ENCODE measurements at places on chromosomes 5 and 9.

DNA sequence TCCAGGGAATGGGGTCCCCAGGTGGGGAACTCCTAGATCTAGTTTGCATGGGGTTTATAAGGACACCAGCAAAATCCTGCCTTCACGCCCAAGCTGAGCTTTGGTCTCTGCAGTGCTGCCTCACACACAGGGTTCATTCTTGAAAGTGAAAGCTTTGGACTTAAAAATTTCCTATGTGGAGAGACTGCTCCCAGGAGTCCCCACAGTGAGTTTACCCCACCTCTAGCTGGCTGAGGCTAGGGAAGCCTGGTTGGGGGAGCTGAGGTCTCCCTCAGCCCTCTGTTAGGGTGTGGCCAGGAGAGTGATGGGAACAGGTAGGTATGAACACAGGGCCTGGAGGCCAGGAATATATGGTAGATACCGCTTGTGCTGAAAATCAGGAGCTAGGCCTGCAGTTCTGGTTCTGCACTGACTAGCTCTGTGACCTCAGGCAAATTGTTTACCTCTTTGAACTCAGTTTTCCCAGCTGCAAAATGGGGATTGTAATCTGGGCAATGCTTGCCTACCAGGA is 41.5 kb upstream of the LARP1 start:
- DNase-seq, result no peak

DNA sequence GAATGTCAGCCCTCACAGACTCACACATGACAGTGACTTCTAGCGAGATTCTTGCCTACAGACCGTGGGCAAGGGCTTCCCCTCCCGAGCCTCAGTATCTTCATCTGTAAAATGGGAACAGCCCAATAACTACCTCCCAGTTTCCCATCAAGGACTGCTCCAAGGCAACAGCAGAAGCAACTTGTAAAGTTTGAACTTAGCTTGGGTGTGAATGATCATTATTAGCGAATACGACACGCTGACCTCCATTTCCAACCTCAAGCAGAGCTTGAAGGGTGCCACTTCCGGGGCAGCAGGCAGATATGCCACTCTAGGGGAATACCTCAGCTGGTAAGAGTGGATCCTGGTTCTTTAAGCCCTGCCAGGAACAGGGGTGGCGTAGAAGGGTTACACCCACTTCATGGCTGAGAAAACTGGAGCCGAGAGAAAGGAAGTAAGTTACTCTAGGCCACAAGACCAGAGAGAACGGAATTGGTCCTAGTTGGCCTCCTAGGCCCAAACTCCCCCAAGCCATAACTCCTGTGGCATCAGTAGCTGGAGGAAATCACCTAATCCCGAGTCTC is 2.0 kb downstream of the RNF44 start:
- peak; percentile 75 for DNase-seq

GRCh38 chr9:83477120-83477519 is 61.1 kb downstream of the FRMD3 start:
- no peak for DNase-seq

DNA sequence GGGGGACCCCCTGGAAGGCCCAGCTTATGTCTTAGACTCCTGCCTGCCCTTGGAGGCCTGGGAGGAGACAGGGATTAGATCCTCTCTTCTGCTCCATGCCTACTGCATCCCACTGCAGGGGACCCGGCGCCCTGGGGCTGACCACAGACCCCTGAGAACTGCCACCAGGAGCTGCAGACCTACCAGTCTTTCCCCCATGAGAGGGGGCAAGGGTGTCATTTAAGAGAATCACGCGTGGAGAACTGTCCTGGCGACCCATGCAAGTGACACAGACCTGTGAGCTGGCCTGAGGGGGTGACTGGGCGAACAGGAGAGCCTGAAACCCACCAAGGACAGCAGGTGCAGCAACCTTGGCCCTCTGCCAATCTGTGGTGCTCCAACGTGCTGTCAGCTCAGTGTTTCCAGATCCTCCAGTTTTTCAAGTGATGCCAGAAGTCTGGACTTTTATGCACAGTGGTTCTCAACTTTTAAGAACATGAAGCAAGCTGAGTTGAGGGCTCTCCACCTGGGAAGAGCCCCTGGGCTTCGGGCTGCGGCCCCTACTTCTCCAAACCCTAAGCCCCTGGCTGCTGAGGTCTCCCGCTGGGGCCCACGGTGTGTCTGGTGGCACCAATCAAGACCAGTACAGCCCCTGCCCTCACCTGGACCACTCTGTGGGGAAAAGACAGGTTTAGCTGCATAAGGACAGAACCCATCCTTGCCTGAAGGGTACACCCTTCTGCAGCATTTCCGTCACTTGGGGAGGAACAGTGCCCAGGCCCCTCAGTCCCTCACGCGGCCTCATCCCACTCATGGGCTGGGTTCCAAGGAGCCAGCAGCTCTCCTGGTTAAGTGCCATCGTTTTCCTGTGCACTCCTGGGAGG is 18.2 kb downstream of the GFPT2 start:
- no peak for DNase-seq

DNA sequence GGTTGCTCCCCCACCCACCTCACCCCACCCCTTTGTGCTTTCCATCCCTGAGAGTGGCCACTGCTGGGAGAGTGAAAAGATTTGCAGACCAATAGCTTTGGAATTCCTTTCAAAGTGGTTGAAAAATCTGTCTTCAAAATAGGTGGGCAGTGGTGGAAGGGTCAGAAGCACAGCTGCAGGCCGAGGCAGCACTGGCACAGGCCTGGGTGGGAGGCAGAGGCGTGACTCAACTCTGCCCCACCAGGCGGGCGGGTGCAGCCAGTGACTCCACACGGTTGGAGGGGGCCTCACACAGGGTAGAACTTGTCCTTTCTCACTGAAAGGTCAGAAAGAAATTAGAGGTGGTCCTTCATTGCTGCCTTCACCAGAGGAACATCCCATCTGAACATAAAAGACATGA is 214.9 kb upstream of the TBCA start:
- DNase-seq, result no peak

DNA sequence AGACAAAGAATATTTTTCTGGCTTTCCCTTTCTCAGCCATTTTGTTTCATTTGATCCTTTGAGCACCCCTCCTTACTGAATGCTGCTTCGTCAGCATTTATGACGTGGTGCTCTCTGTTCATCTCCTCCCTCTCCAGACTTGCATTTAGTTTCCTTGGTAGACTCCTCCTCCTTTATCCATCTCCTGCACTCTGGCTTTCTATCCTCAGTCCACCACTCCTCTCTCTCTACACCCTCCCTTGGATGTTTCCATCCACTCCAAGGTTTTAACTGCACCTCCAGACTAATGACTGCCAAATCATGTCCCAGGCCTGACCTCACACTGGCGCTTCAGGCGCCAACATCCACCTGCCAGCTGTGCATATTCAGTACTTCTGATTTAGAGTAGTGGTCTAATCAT is 245.4 kb downstream of the RAB3C start:
- no peak for DNase-seq

DNA sequence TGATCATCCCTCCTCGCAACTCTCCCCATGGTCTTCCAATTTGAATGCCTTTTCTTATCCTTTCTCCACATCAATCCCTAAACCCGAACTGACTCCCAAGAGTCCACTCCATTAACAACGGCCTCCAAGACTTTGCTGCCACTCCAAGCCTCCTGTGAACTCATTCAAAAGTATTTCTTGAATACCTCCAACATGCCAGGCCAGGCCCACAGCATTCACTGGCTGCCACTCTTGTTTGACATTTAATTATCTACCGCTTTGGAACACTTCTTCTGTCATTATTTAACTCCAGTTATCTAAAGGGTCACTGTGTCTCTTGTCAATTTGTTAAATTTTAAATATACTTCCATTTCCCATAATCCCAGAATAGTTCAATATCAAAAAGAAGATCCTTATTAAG is 378.9 kb downstream of the EFNA5 start:
- DNase-seq, result no peak

DNA sequence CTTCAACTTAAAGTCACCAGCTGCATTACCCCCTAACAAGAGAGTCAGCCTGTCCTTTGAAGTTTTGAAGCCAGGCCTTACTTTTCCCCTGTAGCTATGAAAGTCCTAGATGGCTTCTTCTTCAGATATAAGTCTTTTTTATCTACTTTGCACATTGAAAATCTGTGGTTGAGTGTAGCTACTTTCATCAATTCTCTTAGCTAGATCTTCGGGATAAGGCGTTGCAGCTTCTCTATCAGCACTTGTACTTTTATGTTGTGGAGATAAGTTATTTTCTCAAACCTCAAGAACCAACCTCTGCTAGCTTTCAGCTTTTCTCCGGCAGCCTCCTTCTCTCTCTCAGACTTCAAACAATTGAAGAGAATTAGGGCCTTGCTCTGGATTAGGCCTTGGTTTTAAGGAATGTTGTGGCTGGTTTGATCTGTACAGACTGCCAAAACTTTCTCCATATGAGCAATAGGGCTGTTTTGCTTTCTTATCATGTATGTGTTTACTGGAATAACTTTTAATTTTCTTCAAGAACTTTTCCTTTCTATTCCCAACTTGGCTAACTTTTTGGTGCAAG is 21.6 kb downstream of the CATSPER3 start:
- DNase-seq, result no peak

- DNase-seq, result no peak
Observed at GRCh38 chr9:112784020-112784785, 33.6 kb downstream of the SNX30 start.

DNA sequence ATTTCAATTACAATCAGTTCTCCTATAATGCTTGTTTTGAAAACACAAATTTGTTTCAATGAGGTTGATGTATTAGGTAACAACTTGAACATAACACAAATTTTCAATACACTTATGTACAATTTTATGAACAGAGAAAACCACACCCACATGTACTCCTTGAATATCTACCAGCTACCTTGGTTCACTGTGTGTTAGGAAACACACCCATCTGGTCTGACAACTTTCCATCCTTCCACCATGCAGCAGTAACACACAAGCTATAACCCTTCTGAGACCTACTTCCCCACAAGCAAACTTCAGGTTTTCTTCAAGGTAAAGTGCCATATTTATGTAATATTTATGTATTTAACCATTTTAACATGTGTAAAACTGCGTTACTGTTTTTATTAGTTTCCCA is 36.4 kb upstream of the UBQLN1 start:
- DNase-seq, result no peak

- no peak for DNase-seq
Observed at GRCh38 chr9:98080326-98080725, 23.8 kb downstream of the NANS start.

DNA sequence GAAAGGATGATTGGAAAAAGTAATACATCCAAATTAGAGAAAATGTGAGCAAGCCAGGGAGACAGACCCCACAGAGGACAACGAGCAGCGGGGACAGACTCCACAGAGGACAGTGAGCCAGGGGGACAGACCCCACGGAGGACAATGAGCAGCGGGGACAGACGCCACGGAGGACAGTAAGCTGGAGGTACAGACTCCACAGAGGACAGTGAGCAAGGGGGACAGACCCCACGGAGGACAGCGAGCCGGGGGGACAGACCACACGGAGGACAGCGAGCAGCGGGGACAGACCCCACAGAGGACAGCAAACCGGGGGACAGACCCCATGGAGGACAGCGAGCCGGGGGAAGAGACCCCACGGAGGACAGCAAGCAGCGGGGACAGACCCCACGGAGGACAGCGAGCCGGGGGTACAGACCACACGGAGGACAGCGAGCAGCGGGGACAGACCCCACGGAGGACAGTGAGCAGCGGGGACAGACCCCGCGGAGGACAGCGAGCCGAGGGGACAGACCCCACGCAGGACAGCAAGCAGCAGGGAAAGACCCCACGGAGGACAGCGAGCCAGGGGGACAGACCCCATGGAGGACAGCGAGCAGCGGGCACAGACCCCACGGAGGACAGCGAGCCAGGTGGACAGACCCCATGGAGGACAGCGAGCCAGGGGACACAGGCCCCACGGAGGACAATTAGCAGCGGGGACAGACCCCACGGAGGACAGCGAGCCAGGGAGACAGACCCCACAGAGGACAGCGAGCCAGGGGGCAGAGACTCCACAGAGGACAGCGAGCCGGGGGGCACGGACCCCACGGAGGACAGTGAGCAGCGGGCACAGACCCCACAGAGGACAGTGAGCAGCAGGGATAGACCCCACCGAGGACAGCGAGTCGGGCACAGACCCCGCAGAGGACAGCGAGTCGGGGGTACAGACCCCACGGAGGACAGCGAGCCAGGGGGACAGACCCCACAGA is 1.9 kb upstream of the ZDHHC11 start:
- peak; percentile 54 for DNase-seq

- DNase-seq, result no peak
Observed at GRCh38 chr5:82331557-82331956, 53.4 kb upstream of the RPS23 start.

DNA sequence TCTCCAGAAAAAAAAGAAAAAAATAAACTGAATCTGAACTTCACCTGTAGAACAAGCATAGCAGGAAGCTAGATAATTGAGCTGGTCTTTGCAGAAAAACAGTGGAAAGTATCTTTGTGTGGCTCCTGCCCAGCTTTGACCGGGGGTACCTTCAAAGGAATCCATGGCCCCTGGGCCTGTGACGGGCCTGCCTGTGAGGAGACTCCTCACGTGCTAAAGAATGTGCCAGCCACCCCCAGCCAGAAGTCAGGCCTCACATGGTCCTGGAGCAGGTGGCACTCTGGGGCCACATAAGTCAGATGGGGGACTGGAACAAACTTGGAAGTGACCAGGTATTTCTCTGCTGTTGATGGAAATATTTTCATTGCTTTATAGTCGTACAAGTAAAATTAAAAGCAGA is 4.1 kb downstream of the NDUFS6 start:
- DNase-seq, result peak; percentile 37

DNA sequence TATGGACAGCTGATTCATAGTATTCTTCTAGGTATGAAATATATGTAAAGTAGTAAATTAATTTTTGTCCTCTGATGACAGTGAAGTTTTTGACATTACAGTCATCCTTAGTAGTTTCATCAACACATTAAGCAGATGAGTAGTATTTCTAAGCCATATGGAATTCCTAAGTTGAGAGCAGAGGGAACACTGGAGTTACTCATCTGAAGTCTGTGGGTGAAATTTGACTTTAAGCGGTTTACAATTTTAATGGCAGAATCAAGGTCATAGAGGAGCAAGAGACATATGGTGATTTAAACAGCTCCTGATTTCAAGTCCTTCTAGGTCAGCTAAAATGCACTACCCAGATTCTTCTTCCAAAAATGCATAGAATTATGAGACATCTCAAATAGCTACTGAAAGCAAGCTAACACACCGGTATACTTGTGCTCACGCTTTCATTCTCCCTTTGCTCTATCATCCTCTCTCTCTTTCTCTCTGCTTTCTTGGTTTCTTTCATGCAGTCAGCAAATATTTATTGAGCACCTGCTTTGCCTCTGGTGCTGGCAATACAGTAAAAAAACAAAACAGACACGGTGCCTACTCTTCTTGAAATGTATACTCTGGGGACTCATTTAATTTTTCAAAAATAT is 235.9 kb downstream of the FER start:
- no peak for DNase-seq

GRCh38 chr9:134239939-134240338 is 75.6 kb upstream of the RNU6ATAC start:
- DNase-seq, result no peak

Data from natural killer cell treated with Interleukin-12 subunit alpha and Interleukin-12 subunit beta and Interleukin-15 and Interleukin-18, amount 100 ng/mL, for 72 hours (primary cell).